Skeletal muscle cell (primary cell): ENCODE measurements at places on chromosomes 6 and 20.
A peak's percentile ranks its signal among the peaks of the same experiment; 100 is the strongest.

DNA sequence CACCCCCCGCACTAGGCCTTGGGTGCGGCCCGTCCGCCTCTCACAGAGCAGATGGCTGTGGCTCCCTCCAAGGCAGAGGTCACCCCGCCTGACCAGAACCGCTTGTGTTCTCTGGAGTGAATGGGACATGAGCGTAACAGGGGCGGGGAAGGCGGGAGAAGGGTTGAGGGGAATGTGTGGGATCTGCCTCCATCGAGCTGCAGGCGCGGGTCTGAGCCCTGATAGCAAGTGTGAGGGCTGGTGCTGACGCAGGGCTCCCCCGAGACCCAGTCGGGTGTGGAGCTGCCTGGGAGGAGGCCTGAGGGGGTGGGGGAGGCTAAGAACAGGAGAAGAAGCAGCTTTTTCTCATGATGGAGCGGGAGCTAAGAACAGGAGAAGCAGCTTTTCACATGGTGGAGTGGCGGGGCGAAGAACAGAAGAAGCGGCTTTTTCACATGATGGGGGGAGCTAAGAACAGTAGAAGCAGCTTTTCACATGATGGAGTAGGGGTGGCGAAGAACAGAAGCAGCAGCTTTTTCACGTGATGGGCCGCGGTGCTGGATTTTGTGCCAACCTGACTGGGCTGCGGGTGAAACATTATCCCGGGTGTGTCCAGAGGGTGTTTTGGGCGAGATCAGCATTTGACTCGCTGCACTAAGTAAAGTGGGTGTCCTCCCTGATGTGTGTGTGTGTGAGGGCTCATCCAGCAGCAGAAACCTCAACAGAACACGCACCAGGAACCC is 169.3 kb downstream of the TTLL2 start:
- DNase-seq, result no peak

- DNase-seq, result no peak
Measured at GRCh38 chr6:41894366-41895299, 542 bp downstream of the USP49 start.

DNA sequence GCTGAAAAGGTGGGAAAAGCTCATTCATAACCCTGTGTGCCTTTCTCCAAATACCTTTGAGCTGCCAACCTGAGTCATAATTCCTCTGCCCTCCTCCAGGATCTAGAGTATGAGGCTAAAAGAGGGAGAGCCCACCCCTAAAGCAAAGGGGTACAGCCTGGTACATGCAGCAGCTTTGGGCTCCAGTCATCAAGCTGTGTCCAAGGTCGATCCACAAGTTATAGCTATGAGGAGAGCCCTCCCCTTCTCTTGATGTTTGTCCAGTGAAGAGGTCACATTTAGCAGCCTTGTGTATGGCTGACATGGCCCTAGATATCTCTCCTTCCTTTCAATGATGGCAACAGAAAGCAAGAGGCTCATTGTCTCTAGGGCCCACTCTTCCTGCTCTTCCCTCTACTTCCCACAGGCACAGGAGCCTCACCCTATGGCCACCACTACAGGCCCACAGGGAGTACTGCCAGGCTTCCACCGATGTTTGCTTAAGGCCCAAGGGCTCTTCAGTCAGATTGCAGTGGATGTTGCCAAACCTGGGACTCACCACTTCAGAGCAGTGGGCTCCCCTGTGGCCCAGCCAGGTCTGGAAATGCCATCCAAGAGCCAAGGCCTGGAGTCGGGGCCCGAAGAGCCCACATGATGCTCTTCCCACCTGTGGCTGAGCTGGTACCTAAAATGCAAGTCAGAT is 176.8 kb downstream of the CD83 start:
- DNase-seq, result no peak

DNA sequence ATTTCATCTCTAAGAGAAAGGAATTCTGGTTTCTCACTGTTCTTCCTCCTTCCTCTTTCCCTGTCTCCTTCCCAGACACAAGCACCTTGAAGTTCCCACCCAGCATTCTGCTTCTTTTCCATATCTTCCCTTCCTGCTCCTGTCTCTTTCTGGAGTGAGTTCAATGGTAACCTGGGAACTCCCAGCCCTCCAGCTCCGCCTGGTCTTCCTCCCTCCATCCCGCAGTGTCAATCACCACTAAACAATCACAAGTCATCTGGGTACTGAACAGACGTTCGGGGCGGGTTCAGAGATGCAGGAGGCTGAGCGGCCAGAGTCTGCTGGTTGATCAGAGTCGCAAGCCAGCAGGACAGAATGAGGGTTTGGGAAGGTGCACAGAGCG is 7.7 kb downstream of the TTBK1 start:
- no peak for DNase-seq

GRCh38 chr20:33291830-33292355 is 8.9 kb downstream of the BPIFB1 start:
- DNase-seq, result no peak

- DNase-seq, result no peak
Measured at GRCh38 chr6:143335865-143336264, 114.6 kb downstream of the ADAT2 start.

GRCh38 chr20:40646813-40647212 is 42.2 kb downstream of the MAFB start:
- no peak for DNase-seq

- DNase-seq, result no peak
Measured at GRCh38 chr6:117469356-117469755, 13.1 kb upstream of the DCBLD1 start.

DNA sequence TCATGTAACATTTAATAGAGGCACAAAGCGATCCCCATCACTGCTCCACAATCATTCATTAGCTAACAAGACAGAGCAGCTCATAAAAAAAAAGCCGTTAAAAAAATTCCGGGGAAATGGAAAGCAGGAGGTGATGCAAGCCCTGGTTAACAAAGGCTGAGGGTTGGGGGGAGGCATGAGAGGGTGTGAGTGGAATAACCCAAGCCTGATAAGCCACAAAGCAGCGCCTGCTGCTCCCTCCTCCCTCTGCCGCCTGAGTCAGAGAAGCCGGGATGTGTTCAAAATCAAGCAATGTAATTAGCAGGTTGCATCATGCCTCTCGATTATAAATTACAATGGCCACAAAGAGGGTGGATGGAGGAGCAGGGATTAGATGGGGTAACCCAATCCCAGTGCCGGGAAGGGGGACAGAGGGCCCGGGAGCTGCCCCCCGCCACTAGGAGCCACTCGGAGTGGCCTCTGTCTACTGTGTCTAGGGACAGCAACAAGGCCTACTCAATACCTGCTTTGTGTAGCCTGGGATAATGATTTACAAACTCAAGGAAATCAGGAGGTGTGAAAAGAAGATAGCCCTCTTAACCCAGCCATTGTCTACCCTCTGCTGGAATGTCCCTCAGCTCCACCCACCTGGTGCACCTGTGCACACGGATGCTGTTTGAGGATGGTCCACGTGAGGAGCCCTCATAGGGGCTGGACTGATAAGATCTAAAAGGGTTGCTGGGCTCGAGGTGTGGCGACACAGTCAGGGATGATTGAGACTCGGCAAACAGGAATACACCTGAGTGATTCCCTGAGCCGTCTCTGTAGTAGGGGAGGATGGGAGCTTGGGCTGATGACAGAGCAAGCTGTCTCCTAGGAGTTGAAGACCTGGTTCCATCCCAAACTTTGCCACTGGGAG is 156.9 kb downstream of the VEGFA start:
- DNase-seq, result peak; percentile 83

- DNase-seq, result no peak
Measured at GRCh38 chr6:42911171-42912021, 4.5 kb upstream of the PTCRA start.

DNA sequence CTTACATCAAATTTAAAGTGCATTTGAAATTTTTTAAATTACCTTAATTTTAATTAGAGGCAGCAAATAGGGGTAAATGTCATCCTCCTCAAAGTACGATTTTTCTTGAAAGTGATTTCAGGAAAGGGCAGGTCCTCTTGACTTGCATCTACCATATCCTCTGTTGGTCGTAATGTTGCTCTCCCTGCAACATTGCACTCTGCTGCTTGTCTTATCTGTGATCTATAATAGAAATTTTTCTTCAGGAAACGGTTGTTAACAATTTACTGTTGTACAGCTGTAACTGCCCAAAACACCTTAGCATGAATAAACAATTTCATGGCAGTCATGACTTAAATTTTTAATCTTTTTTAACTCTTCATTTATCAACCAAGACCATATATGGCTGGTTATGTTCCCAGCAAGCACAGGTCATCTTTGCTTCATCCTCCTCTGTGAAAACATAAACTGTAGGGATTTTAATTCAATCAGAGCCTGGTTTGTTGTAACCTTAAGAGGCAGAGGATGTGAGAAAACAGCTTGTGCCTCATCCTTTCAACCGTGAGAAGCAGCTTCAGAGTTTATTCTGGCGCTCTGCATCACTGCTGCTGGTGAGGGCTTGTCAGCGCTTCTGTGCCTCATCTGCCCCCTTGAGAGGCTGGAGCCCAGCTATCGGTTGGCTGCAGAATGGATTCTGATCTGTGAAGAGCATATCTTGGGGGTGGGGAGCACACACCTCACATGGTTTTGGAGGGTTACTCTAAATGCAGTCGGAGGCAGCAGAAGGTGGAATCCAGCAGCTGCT is 56.0 kb downstream of the CTNNBL1 start:
- no peak for DNase-seq
